Activated B cell treated with CpG ODN at 0.5 μM for 24 hours (primary cell): ENCODE measurements at places on chromosomes 2 and 18.

GRCh38 chr2:62382757-62383156 is 123.2 kb downstream of the TMEM17 start:
- DNase-seq: no peak

DNA sequence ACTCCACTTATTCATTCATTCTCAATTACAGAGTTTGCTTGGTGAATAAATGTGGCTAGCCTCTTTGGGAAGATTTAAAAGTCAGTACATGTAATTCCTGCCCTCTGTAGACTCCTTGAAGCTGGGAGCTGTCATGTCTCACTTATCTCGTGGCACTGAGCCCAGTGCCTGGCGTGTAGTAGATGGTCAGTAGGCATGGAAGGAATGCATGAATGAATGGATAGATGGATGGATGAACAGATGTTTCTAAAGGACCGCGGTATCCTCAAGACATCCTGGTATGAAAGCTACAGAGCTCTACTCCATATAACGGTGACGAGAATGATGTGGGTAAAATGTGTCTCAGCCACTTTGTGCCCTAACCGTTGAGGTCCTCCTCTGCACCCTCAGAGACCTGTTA is 83.0 kb downstream of the MARCO start:
- DNase-seq: no peak

DNA sequence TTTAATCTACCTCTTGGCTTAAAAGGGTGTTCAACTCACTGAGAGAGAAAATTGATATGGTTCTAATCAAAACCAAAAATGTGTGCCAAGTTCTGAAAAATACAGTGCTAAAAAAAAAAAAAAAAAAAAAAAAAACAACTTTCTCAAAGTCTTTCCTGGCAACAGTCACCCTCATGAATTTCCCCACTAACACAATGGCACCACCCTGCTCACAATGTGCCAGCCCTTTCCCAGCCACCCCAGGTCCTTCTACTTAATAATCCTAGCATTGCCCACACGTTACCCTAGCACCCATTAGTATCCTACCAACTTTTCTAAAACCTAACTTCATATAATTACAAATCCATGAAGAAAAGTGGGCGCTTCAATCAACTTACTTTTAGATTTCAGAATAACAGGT is 106.4 kb downstream of the AFF3 start:
- no peak for DNase-seq

DNA sequence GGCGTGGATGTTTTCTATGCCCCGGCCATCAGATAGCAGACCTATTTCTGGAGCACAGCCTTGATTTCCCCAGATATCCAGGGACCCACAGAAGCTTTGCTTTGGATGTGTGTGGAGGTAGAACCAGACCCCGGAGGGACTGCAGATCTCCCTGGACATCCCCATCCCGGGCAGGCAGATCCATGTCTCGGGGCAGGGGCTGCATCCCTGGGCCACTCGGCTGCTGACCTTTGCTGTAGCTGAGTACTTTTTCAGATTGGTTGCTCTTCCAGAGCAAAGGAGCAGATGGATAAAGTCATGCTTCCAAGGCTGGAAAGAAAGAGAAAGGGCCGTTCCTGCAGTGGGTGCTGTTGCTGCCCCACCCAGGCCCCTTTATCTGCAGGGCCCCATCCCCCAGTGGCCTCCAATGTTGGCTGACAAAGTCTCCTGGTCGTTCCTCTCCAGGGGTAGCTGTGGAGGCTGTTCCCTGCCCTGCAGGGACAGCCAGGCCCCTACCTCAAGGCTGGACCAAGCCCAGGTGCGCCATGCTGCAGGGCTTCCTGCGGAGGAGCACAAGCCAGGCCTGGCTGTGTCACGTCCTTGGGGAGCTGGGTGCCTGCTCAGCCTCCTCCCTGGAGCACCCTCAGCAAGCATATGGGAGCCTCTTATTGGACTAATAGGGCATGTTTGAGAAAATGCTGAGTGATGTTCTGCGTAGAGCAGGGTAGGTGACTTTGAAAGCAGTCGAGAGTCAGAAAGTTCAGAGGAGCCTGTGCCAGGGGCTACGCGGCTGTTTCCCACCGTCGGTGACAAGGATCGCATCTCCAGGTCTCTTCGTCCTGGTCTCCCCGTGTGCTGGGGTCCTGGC is 68.4 kb downstream of the TPO start:
- DNase-seq: no peak

DNA sequence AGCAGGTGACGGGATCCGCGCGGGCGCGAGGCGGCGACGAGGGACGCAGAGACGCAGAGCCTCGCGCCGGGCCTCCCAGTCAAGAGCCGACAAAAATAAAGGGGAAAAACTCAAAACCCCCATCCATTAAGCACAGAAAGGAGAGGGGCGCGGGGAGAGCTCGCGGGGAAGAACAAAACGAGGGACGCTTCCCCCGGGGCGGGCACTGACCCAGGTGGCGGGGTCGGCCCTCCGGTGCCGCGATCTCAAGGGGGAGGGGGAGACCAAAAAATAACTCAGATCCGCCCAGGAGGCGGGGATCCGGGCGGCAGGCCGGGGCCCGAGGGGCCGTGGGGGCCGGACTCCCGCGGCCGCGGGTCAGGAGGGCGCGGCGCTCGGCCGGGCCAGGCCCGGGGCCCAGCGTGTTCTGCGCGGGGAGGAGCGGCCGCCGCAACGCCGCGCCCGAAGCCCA is 597 bp downstream of the RNF103 start:
- DNase-seq: no peak

DNA sequence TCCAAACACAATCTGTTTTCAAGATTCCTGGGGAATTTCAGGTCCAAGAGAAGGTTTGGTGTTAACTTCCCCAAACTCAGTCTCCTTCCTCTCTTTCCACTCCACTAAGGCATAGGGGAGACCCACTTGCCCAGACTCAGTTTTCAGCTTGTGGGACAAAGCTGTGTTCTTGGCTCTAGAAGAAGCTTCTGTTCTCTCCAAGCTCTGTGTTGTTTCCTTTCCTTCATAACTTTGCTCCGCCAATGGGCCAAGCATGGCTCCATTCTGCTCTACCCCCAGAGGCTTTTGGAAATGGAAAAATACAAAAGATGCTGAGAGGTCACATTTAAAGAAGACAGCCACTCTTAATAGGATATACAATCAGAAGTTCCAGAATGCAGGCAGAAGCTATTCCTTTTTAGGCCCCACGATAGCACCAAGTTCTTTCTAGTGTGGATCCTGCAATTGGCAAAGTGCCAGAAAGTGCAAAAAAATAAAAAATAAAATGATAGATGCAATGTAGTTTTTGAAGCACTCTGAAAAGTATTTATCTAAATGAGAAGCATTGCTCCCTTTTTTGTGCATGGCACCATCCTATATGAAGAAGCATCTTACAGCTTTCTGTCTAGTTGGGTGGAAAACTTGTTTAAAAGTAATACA is 510.1 kb downstream of the TXNL1 start:
- no peak for DNase-seq

- no peak for DNase-seq
These were observed 26.2 kb downstream of the GLI2 start for GRCh38 chr2:120761911-120762310.

- no peak for DNase-seq
These were observed 2.0 kb upstream of the DSEL start for GRCh38 chr18:67518566-67518965.

GRCh38 chr18:36249392-36249791 is 48.1 kb upstream of the FHOD3 start:
- no peak for DNase-seq

- no peak for DNase-seq
These were observed 34.5 kb upstream of the CCDC93 start for GRCh38 chr2:118048401-118048800.

DNA sequence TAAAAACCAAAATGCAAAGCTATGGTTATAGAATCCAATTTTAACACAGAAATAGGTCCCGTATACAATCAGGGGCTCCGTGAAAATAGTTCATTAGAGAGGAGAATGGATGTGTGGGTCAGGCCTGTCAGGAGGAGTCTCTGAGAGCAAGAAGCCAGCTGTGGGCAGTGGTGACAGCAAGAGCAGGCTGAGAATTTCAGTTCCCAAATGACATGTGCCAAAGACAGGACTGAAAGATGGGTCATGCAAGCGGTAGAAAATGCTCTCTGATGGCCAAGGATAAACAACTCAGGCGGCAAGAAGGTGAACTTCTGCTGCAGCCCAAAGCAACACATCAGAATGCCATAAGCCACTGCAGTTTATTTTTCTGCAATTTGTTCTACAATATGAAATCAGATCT is 100.4 kb downstream of the CCDC141 start:
- no peak for DNase-seq

GRCh38 chr2:138180692-138181386 is 216.6 kb downstream of the HNMT start:
- no peak for DNase-seq

GRCh38 chr2:171139860-171140259 is 20.8 kb downstream of the TLK1 start:
- DNase-seq: no peak

- DNase-seq: no peak
These were observed 40.9 kb upstream of the PPP4R1 start for GRCh38 chr18:9655232-9655767.

DNA sequence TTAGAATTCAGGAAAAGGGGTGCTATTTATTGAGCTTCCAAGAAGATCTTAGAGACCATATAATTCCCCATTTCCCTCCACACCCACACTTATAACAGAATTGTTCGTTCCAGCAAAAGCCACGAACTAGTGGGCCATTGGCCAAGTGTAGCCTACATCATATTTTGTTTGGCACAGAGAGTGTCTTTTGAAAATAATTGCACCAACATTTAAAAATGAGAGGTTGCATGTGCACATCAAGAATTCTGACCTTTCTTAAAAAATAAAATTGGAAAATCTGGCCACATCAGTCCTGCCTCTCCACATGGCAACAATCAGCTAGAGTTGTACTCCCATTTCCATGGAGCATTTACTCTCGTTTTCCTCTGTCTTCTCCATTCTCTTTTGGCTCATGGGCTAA is 655.5 kb upstream of the FANCL start:
- no peak for DNase-seq

DNA sequence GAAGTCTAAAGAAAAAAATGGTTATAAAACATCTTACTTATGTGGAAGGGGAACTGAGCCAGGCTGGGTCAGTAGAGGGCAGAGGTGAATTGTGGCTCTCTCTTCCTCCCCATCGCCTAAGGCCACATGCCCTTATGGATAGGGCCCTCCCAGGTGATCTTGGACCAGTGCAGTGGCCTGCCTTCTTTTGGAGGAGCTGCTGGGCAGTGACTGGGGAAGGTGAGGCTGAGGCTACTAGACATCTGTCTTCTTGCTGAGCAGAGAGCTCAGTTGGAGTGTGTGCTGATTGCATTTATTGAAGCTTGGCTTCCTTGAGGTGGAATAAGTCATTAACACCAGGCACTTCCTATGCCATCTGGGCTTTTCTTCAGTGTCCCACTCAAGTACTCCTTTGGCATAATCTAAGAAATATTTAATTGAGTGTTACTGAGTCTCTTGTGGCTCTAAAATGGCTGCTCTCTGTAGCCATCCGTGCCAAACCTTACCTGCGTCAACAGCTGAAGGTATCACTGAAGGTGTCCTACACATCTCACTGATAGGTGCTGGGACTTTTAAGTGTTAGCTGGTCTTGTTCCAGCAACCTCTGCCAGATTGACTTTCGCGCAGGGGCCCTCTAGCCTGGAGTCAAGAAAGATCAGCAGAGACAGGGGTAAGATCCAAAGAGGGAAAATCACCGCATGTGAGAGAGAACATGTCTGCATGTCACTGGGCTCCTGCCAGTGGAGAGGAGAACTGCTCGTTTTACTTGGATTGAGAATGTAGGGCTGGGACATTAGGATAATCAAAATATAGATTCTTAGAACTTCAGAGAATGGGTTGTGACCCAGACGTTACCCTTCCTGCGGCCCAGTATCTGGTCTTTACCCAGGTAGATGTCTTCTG is 256.1 kb downstream of the LTBP1 start:
- no peak for DNase-seq

GRCh38 chr2:145043399-145043834 is 523.5 kb upstream of the ZEB2 start:
- DNase-seq: no peak

- no peak for DNase-seq
These were observed 284.1 kb downstream of the DSEL start for GRCh38 chr18:67232406-67232805.

DNA sequence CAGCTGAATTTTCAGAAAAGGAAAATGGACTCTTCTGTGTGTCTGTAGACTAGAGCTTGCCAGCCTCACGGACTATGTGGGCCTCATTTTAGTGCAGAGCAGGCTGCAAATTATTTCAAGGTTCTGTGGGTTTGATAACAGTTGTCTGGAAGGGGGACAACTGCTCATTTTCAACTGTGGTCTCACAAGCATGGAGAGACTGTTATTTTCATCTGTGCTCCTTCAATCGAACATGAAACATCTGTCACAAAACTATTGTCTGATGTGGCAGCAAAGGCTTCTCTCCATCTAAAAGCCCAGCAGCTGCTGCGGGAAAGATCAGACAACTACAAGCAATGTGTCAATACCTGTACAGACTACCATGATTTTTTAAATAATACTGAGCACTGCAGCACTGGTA is 211.8 kb downstream of the LRRTM4 start:
- no peak for DNase-seq
